ENCODE measurements at places on chromosomes 1 and 21. TPM values are rescaled to one million over a fixed set of nuclear protein-coding genes. Genes with fewer than 3 reads are reported as not detected.
A peak's percentile ranks its signal among the peaks of the same experiment; 100 is the strongest.

DNA sequence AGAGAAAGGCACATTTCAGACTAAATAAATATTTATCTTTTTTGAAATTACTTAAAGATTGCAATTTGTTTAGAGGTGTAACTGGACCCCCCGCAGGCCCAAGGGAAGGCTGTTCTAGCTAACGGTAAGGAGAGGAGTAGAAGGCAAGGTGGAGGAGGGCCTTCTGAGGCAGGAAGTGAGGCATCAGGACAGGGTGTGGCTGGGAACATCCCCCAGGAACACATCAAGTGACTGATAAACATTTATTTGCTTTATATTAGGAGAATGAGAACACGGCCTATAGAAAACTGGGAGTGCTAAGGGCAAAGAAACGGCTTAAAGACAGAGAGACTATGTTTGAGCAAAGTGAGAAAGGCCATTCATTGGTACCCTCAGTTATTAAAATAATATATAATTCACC is 23.2 kb downstream of the HIVEP3 start:
- DNase-seq: no peak

DNA sequence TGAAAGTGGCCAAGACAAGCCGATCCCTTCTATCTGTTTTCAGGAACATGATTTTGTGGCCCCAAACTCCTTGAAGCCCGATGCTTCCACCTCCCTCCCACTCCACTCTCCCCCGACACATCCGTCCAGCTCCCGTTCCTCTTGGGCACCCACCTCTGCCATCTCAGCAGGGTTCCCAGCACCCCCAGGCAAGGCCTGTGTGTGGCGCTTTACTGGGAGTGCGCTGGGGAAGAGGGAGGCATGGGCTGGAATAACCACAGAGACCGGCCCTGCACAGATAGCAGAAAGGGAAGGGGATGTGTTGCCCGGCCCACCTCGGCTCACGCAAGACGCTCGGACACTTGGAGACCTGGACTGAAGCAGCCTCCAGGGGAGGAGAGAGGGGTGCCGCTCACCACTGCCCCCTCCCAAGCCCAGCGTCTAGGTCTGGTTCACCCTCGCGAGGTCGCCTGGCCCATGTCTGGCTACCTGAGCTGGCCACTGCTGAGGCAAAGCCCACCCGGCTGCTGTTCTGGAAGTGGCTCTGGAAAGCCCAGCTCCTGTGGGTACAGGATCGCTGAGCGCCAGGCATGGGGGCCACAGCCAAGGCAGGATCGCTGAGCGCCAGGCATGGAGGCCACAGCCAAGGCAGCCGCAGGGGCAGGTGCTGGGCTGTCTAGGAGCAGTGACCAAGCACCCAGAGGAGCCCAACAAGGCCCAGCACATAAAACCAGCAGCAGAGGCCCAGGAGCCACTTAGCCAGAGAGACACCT is 23.8 kb upstream of the COL18A1 start:
- DNase-seq: no peak

DNA sequence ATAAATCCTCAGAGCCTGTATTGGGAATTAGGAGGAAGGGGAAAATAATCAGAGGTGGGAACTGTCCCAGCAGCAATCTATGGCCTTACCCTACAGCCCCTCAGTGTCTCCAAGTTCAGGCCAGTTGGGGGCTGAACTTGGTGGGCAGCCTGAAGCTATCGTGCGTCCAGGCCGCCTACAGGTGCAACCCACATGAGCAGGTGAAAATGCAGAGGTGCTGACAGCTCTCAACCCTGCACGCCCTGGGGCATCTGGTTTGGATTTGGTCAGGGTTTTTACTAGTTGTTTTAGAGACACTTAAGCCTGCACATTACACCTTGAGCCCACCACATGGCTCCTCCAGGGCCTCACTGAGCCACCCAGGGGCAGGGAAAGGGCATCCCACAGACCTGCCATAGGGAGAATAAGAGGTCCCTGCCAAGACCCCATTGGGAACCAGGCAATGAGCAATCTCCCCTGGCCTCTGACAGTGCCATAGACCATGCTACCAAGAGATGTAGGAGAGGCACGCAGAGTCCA is 209.5 kb downstream of the FOXD2 start:
- DNase-seq: no peak

GRCh38 chr1:33903210-33903589 is 39.3 kb downstream of the HMGB4 start:
- no peak for DNase-seq

DNA sequence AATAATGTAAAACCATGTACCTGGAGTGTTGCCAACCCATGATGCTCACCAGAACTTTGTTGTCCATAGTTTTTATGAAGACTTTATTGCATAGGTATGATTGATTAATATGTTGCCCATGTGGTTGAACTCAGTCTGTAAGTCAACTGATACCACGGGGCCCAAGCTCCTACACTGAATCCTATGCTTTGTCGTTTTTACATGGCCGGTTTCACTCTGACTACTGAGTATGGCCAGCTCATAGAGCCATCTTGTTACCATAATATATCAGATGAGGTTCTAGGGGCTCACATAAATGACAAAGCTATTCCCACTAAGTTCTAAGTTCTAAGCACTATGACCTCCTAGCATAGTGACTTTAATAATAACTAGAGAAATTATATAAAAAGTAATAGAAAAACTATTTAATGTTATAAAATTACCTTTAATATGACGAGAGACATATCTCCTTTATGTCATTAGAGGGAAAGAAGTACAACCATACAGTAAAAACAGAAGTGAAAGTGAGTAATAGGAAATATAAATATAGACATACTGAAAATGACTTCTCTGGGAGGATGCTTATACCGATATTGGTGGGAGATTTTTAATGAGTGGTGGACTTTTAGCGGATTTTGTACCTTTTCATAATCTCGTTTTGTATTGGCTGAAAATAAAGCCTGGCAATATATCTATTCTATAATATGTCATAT is 983.4 kb upstream of the PRMT6 start:
- no peak for DNase-seq

GRCh38 chr1:87344231-87344630 is 15.6 kb downstream of the LMO4 start:
- DNase-seq: no peak

DNA sequence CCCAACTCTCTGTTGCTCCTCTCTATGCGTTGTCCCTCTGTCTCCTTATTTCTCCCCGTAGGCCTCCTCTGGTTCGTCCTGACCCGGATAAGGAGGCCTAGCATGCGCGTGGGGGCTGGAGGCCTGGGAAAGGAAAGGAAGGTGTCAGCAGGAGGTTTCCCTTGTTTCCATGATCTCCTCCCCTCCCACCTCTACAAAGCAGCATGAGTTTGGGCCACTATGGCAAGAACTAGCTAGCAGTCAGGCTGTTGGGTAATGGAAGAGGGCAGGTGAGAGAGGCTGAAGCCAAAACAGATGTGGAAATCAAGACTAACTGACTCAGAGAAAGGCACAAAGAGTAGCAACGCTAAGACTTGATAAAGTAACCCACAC is 687 bp upstream of the SEMA6C start:
- DNase-seq: no peak

DNA sequence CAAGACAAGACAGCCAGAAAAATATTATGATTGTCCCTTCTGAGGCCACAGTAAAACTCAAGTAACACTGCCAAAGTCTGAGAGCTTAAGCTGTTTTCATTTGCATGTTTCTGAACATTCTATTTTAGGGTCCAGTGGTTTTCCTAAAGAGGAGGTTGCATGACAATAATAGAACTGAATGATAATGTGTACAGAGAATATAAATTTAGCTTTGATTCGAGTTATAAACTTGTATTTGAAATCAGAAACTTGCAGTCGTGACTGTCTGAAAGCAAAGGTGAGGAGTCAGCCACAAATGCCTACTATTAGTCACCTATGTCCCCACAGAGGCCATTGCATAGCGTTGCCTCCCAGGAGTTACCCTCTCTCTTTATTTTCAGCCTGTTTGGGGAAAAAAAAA is 363.1 kb upstream of the ADGRL2 start:
- DNase-seq: no peak

DNA sequence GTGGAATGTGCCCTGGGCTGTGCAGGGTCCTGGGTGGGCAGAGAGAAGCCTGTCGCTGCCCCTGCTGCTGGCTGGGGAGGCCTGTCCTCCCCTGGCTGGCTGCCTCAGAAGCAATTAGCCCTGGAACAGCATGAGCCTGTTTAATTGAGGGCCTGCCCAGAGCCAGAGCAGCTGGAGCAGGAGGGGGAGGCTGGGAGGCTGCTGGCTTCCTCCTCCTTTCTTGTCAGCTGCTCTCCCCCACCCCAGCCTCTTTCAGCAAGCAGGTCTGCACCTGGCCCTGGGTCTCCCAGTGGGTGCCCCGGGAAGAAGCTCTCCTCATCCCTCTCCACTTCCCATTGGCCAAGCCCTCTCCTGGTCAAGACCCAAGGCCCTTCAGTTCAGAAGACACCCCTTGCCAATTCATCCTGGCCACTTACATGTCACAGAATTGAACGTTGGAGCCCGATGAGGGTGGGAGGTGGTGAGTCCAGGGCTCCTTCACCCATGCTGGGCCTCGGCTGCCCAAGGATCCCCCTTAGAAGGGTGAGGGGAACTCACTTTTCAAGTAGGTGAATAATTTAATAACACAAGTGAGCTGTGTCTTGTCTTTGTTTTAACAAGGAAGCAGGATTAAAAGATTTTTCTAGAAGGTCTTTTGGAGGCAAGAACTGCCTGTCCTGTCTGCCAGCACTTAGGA is 13.2 kb downstream of the AMPD2 start:
- no peak for DNase-seq

DNA sequence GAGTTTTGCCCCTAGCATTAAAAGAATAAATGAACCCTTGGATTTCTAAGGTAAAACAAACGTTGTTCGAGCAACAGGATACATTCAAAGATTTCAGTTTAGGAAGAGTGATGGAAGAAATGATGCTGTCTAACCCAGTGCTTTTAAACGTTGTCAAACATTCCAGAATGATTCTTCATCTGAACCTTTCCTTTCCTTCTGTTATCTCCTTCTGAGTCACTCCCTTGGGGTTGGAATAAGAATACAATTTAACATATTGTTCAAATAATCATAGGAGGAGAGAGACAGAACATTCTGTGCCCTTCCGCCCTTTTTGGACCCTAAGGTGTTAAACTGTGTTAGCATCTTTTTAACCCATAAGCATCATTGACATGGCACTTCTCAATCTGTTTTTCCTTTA is 61.1 kb upstream of the RCOR3 start:
- DNase-seq: no peak

DNA sequence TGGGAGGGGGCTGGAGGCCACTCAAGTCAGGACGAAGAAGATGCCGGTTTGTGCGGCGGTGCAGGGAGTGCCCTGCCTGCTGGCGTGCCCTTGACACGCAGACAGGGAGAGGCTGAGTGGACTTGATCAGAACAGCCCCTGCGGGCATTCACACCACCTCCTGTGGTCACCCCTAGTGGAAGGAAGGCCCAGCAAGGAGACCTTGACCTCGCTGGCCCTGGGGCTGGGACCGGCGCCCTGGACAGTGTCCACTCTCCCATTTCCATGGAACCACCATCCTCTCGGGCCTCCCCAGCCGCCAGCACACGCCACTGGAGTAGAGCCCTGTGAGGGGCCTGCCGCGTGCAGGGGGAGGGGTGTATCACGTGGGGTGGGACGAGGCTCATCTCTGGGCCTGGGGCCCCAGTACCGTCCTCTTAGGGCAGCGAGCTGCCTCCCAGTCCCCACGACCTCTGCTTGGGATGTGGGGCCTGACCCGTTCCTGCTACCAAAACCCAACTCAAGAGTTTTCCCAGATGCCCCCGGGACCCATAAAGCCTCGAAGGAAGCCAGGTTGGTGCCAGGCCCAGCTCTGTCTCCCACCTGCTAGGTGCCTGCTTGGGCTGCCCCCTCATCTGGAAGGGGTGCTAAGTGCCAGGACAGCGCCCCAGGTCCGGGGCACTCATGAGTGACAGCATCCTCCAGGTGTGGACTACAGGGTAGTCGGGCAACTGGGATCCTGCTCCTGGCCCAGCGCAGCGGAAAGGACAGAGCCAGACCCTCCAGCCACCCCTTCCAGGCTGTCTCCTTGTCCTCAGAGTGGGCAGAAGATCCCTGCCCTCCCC is 62.8 kb downstream of the SLX9 start:
- DNase-seq: no peak

- DNase-seq: peak; percentile 82
These were observed 72.8 kb downstream of the PLEKHA6 start for GRCh38 chr1:204286831-204287421.

DNA sequence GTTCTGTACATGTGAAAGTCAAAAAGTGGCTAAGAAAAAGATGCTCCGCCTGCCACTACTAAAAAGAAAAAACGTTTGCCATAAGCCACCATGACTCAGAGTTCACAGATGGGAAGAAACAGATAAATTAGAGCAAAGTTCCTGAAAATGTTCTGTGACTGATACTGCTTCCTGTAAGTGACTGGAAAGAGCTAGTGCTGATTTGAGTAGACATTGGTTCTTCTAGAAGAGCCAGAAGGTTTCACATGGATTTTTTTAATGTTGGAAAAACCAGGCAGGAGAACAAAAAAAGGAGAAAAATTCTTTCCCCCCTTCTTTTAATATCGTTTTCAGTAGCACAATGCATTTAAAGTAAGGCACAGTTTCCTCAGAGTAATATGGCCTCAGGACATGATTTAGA is 221.4 kb downstream of the HLX start:
- no peak for DNase-seq

DNA sequence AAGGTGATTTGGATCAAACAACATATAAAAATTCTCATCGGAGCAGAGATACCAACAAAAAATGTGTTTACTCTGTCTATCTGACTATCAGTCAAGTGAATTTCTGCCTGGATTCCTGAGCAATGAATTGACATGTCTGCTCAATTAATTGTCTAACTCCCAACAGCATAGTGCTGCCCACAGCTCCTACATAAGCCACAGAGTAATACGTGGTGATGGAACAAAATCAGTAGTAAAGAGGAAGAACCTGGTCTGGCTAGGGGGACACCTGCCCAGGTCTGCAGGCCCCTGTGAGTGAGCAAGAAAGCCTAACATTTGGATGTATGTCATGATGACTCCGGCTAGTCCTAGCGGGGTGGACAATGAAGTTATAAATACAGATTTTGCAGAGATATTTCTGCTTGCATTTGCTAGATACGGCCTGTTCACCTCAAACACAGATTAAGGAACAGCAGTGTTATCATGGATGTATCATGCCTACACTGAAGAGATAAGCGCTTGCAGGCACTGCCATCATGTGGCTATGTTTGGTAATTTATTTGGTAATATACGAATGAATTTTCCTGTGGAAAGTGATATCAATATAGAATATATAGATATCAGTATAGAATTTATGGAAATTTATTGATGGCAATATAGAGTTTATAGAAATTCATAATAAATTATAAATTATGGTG is 69.6 kb upstream of the LRRC8B start:
- no peak for DNase-seq

GRCh38 chr1:160077486-160077885 is 3.9 kb upstream of the KCNJ9 start:
- no peak for DNase-seq

- DNase-seq: peak; percentile 28
These were observed 180.3 kb downstream of the DISC1 start for GRCh38 chr1:231806623-231807495.

The ZNF683 gene
- total RNA-seq: 0.48 TPM

The HSPB7 gene
- 8.8 TPM for total RNA-seq

The TDRKH gene
- 6.7 TPM for total RNA-seq

The ITLN2 gene
- 10.7 TPM for total RNA-seq

The SPATA46 gene
- total RNA-seq: not detected

The CAPN8 gene
- total RNA-seq: 0.32 TPM

The MX2 gene
- 8.9 TPM for total RNA-seq

The GBP1 gene
- 58.0 TPM for total RNA-seq

The CFH gene
- total RNA-seq: 266 TPM

All from breast epithelium (tissue), 4 donors.